IMR-90 (cell line): ENCODE measurements at places on chromosomes 5 and 9. TPM values are rescaled to one million over a fixed set of nuclear protein-coding genes. Genes with fewer than 3 reads are reported as not detected.

Gene GMCL2
- not detected in 2 replicates for total RNA-seq

Gene CTXN3
- total RNA-seq: not detected in 2 replicates

- no peak overlapping the region; the same call in 1 of the 2 replicates for H3K27ac ChIP-seq
- peaks cover 23% of the 10 kb centered on the region for H3K4me1 ChIP-seq
These were observed 54.5 kb upstream of the FST start for GRCh38 chr5:53425687-53426511.

DNA sequence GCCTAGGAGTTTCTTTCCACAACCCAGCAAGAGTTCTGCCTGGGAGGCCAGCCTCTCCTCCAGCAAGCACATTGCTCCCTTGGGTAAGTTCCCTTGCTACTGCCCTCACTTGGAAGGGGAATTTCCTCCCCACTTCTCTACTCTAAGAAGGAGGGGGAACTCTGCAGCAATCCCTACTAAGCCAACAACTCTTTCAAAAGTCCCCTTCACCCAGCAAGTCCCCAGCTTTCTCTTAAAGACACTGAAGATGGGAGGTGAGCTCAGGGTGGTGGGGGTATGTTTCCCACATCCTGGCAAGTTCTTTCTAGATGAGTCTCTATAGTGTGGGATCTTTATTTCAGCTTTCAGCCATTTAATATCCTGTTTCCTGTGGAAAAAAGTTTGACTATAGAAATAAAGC lies 49.0 kb downstream of the PDE8B start:
- no peak overlapping the region for H3K27ac ChIP-seq
- H3K4me1 ChIP-seq: no peaks in the 10 kb centered on the region
- H3K36me3 ChIP-seq: no peaks in the 10 kb centered on the region

DNA sequence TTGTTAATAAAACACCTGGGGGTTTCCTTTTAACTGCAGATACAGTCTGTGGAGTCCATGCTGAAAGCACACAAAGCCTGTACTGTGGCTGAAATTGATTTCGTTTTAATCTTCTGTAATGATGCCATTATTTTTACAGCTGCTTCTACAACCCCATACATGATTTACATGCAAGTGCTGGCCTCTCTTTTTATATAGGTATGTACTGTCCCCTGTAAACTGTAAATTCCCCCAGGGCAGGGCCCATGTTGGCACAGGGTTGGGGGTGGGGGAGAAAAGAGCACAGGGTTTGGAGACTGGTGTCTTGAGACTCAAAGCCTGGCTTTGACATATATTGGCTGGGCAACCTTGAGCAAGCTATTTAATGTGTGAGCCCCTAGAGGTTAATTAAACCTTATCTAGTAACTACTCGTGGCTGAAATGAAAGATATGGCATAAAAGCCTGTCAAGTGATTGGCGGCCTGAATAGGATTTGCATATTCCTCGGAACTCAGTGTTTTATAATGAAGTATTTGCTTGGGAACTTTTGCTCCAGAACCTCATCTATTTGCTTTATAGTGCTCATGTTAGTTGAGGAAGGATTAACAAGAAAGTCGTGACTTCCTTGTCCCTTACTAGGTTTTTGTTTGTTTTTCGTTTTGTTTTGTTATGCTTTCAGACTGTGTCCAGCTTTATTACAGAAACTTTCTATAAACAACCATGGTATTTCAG lies 34.0 kb downstream of the KLF4 start:
- H3K36me3 ChIP-seq: no peaks in the 10 kb centered on the region
- H3K27me3 ChIP-seq: peaks cover 2% of the 10 kb centered on the region
- no peak overlapping the region for H3K4me3 ChIP-seq
- no peaks in the 10 kb centered on the region; the same call in 1 of the 2 replicates for H3K4me1 ChIP-seq

DNA sequence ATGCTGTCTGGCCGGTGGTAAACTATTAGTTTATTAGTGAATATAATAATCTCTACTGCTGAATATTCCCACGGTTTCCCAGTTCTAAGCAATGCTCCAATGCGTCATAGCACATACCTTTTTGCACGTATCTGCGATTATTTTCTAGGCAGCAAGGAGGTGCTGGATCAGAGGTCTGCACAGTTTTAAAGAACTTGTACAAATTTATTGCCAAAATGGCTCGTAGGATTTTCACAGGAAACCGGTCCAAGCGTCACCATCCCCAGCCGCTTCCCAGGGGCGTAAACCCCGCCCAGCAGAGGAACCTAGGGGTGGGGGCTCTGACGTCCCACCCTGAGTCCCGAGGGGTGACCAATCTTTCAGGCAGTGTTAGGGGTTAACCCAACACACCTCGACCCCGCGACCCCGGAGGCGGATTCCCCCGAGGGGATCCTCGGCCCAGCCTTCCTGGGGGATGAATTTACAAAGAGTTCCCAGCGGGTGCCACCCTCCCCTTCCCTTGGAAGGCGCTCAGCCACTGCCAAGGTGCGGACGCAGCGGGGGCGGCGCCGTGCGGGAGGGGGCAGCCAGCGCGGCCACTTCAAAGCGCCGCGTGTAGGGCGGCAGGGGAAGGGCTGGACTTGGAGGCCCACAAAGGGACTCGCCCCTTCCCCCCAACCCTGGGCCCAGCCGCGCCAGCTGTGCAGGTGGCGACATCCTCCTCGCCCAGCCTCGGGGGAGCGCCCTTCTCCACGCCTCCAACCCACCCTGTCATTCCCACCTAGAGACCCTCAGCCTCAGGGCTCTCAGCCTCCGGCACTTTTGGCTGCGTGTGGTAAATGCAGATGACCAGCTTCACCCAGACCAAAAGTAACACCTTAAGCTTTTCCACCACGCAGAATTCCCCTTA lies 43.5 kb upstream of the TCF7 start:
- H3K27me3 ChIP-seq: peaks cover 47% of the 10 kb centered on the region
- peak; percentile 10 for DNase-seq
- no peaks in the 10 kb centered on the region for H3K4me1 ChIP-seq
- H3K4me3 ChIP-seq: no peak overlapping the region; the same call in 1 of the 2 replicates
- no peaks in the 10 kb centered on the region for H3K36me3 ChIP-seq

DNA sequence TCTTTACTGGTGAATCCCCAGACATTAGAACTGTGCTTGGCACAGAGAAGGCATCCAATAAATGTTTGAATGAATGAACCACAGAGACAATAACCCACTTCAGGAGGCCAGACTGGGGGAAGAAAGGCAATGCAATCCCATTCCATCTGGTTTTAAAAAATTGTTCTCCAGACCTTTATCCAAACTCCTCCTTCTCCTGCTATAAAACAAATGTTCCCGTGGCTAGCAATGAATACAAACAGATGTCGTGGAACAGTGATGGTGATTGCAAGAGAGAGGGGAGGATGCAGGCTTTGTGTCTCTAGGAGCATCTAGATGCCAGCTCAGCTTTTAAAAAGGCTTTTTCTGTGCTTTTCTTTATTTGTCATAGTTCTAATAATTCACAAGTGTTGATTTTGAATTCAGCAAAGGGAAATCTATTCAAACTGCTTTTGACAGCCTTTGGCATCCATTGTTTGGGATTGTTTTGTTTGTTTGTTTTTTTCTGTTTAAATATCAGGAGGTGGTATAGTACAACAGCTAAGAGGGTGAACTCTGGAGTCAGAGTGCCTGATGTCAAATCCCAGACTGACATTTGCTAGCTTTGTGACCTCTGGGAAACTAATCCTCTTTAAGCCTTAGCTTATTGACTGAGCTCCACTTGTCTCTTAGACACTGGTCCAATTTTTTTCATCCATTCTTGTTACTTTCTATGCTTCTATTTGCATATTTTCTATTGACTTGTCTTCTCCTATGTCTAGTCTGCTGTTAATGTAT lies 59.1 kb downstream of the TNFSF15 start:
- H3K4me1 ChIP-seq: no peaks in the 10 kb centered on the region
- no peak overlapping the region for H3K4me3 ChIP-seq
- peaks cover 2% of the 10 kb centered on the region; the same call in 1 of the 2 replicates for H3K27me3 ChIP-seq
- DNase-seq: no peak

- H3K27ac ChIP-seq: no peak overlapping the region
- no peak overlapping the region for H3K4me3 ChIP-seq
- no peaks in the 10 kb centered on the region for H3K4me1 ChIP-seq
- H3K27me3 ChIP-seq: no peaks in the 10 kb centered on the region; the same call in 1 of the 2 replicates
These were observed 71.3 kb downstream of the HRH2 start for GRCh38 chr5:175728885-175729828.

GRCh38 chr5:72647806-72648205 lies 140.6 kb upstream of the ZNF366 start:
- no peak for DNase-seq
- peaks cover 4% of the 10 kb centered on the region for H3K4me1 ChIP-seq
- no peak overlapping the region for H3K4me3 ChIP-seq
- no peak overlapping the region for H3K27ac ChIP-seq
- peaks cover 1% of the 10 kb centered on the region for H3K27me3 ChIP-seq
- no peaks in the 10 kb centered on the region for H3K36me3 ChIP-seq

- H3K27me3 ChIP-seq: no peaks in the 10 kb centered on the region; the same call in 1 of the 2 replicates
- no peak overlapping the region for H3K27ac ChIP-seq
- H3K4me1 ChIP-seq: peaks cover 3% of the 10 kb centered on the region
- no peak overlapping the region for H3K4me3 ChIP-seq
- no peaks in the 10 kb centered on the region for H3K36me3 ChIP-seq
These were observed 14.2 kb upstream of the MACIR start for GRCh38 chr5:103244398-103244797.

DNA sequence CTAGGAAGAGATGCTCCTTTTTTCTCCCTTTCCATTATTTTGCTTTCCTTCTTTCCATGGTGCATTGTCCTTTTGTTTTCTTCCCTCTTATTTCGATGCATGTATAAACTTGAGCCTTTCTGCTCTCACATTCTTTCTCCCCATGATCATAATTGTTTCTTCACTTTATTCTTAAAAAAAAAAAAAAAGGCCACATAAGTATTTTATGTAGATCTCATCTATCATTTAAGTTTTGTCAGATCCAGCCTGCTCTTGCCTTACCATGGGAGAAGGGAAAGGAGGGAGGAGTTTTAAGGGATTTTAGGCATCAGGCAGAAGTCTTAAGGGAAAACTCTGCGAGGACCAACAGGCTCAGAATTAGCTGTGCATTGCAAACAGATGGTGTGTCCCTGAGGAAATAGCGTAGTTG lies 11.1 kb downstream of the TGFBR1 start:
- peaks cover 7% of the 10 kb centered on the region for H3K36me3 ChIP-seq
- no peak overlapping the region for H3K27ac ChIP-seq
- DNase-seq: no peak
- H3K4me1 ChIP-seq: peaks cover 16% of the 10 kb centered on the region
- no peak overlapping the region for H3K4me3 ChIP-seq

DNA sequence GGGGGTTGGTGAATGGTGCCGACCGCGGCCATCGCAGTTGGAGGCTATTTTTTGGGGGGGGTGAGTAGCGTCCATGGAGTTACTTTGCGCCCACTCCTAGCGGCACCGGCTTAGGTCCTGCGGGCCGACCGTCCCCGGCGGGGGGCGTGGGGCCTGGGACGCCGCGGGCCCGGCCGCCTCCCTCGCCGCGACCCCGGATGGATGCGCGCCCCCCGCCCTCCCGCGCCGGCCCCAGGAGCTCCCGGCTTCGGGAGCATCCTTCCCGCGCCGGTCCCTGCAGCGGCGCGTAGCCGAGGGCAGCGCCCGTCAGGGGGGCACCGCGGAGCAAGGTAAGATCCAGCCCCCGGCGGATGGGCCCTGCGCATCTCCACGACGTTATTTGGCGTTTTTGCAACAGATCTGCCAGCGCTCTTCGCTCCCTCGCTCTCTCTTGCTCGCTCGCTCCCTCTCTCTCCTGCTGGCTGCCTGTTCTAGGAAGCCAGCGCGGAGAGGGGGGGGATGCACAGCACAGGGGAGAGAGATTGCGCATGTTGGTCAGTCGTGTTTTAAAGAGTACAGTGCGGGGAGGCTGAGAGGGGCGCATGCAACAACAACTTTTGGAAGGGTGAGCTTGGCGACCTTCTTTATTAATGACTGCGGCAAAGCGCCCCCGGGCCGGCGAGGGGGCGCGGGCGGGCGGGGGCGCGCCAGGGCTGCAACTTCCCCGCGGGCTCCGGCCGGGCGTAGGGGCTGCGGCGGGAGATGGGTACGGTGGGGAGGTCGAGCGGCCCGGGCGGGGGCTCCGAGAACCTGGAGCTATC lies 413 bp downstream of the JADE2 start:
- H3K4me1 ChIP-seq: peaks cover 28% of the 10 kb centered on the region
- H3K27ac ChIP-seq: peak overlapping the region; percentile 93
- no peaks in the 10 kb centered on the region for H3K36me3 ChIP-seq
- peaks cover 2% of the 10 kb centered on the region for H3K27me3 ChIP-seq
- H3K4me3 ChIP-seq: peak overlapping the region; percentile 62

DNA sequence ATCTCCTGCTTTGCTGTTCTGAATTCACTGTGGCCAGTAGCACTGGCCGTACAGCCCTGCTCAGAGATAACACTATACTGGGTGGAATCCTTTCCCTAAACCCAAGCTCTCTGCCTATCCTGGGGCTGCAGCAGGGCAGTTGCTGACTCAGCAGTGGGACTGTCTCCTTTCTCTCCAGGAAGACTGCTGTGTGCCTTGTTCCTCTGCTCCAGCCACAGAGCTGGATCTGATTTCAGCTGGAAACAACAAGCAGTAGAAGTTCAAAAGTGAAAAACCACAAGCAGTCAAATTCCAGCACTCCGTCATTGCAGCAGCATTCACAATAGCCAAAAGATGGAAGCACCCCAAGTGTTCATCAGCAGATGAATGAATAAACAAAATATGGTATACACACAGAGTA lies 105.0 kb downstream of the FBXL7 start:
- H3K4me1 ChIP-seq: no peaks in the 10 kb centered on the region
- H3K4me3 ChIP-seq: no peak overlapping the region
- no peaks in the 10 kb centered on the region for H3K27me3 ChIP-seq

- peaks cover 4% of the 10 kb centered on the region; the same call in 1 of the 2 replicates for H3K4me1 ChIP-seq
- DNase-seq: no peak
- no peak overlapping the region for H3K27ac ChIP-seq
These were observed 40.9 kb downstream of the S1PR3 start for GRCh38 chr9:89032173-89032572.

DNA sequence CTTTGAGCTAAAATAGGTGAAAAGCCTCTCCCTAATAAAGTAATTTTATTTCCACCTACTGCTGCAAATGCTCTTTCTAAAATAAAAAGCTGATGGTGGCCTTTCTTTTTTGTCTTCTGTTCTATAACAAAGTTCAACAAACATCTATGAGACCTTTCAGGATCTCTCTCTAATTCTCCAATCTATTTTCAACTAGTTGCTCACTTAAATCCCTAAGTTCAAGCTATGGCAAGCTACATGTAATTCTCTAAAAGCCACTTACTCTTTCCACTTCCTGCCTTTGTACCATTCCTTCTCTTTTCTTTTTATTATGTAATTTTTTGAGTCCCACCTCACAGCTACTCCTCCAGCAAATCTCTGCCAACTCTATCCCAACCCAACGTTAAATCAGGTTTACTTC lies 20.9 kb downstream of the CHD1 start:
- no peaks in the 10 kb centered on the region for H3K27me3 ChIP-seq
- peaks cover 2% of the 10 kb centered on the region for H3K4me1 ChIP-seq
- H3K27ac ChIP-seq: no peak overlapping the region
- H3K36me3 ChIP-seq: peaks cover 5% of the 10 kb centered on the region
- H3K4me3 ChIP-seq: no peak overlapping the region
- DNase-seq: no peak

DNA sequence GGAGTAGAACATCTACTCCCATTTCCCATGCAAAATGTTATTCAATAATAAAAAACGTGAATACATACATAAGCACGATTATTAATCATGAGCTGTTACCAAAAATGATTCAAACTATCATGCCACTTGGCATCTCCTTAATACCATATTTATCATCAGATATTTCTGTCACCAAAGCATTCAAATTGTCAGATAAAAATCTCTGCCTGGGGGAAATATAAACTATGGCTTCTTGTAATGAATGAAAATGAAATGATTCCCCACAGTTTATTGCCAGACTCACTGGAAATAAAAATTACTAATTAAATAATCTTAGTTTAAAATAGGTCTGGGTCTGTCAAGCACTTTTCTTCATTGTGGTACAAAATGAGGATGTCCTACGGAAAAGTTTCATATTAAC lies 265.4 kb downstream of the EDIL3 start:
- H3K27ac ChIP-seq: no peak overlapping the region
- DNase-seq: no peak
- no peak overlapping the region for H3K4me3 ChIP-seq
- H3K4me1 ChIP-seq: peaks cover 1% of the 10 kb centered on the region; the same call in 1 of the 2 replicates
- no peaks in the 10 kb centered on the region; the same call in 1 of the 2 replicates for H3K36me3 ChIP-seq
